Keratinocyte (primary cell): ENCODE measurements at places on chromosomes 4 and X. TPM values are rescaled to one million over a fixed set of nuclear protein-coding genes. Genes with fewer than 3 reads are reported as not detected.

- H3K4me1 ChIP-seq = no peaks in the 10 kb centered on the region
- H3K27ac ChIP-seq = no peak overlapping the region
- DNase-seq = no peak
- H3K27me3 ChIP-seq = peaks cover 33% of the 10 kb centered on the region
- H3K36me3 ChIP-seq = no peaks in the 10 kb centered on the region
- peak overlapping the region; percentile 7 for H3K4me3 ChIP-seq
These were observed 564 bp downstream of the FAM149A start for GRCh38 chr4:186104890-186105646.

GRCh38 chr4:179097741-179098140 is 1655.5 kb upstream of the AGA start:
- no peaks in the 10 kb centered on the region for H3K4me1 ChIP-seq
- no peak for DNase-seq
- no peaks in the 10 kb centered on the region for H3K36me3 ChIP-seq
- H3K27ac ChIP-seq = no peak overlapping the region

DNA sequence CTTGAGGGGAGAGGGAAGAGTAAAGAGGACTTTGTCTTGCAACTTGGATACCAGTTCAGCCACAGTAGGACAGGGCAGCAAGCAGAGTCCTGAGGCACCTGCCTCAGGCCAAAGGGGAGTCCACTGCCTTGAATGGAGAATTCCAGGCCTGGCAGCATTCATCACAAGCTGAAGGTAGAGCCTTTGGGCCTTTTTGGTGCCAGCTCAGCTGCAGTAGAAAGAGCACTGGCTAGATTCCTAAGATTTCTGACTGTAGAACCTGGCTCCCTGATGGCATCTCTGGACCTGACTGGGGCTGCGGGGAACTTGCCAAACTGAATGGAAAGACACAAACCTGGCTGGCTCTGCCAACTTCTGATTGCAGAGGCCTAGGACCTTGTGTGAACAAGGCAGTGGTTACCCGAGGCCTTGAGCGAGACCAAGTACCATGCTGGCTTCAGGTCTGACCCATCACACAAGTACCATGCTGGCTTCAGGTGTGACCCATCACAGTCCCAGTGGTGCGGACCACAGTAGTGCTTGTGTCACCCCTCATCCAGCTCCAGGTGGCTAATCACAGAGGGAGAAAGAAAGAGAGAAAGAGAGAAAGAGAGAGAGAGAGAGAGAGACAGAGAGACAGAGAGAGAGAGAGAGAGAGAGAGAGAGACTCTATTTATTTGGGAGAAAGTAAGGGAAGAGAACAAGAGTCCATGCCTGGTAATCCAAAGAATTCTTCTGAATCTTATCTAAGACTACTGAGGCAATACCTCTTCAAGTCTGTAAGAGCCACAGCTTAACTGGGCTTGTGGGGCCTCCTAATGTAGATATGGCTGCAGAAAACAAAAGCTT is 137.6 kb upstream of the SPIN4 start:
- H3K4me3 ChIP-seq = no peak overlapping the region
- H3K4me1 ChIP-seq = no peaks in the 10 kb centered on the region
- H3K36me3 ChIP-seq = no peaks in the 10 kb centered on the region
- no peak for DNase-seq
- H3K27me3 ChIP-seq = no peaks in the 10 kb centered on the region
- no peak overlapping the region for H3K27ac ChIP-seq

DNA sequence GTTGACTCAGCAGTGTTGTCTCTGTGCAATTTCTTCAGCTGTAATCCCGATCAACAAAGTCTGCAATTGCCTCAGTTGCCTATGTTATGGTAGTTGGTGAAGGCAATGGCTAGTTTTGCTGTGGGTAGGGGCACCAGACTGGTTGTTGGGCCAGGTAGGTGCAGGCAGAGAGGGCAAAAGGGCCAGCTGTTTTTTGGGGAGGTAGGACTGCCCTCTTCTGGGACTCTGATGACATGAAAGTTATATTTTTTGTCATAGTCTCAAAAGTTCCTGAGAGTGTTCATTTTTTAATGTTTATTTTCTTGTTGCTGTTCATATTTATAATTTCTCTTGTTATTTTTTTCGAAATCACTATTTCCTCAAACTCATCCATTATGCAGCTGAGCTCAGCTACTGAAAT is 25.1 kb downstream of the DCAF12L2 start:
- H3K4me1 ChIP-seq = no peaks in the 10 kb centered on the region
- H3K36me3 ChIP-seq = no peaks in the 10 kb centered on the region
- H3K27ac ChIP-seq = no peak overlapping the region
- no peak overlapping the region for H3K4me3 ChIP-seq
- no peak for DNase-seq
- no peaks in the 10 kb centered on the region for H3K27me3 ChIP-seq

DNA sequence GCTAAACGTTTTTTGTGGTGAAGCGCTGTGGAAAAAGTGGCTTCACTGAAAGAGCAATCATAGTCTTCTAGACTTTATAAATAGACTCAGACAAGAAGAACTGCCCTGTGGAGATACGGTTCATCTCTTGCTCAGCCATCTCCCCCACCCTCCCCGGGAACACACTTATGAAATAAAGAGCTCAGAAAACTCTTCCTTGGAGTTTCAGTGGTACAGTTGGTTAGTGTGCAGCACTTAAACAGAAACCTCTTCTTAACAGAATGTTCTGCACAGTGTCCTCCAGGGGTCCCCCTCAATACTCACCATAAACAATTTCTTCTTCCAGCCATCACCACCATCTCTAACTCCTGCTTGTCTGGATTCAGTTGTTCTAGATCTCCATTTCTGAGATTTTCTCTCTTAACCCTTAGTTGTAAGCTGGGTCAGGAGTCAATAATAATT is 313.0 kb downstream of the ARHGAP10 start:
- no peak for DNase-seq
- no peak overlapping the region for H3K4me3 ChIP-seq
- H3K27me3 ChIP-seq = no peaks in the 10 kb centered on the region
- H3K4me1 ChIP-seq = no peaks in the 10 kb centered on the region
- no peak overlapping the region for H3K27ac ChIP-seq

DNA sequence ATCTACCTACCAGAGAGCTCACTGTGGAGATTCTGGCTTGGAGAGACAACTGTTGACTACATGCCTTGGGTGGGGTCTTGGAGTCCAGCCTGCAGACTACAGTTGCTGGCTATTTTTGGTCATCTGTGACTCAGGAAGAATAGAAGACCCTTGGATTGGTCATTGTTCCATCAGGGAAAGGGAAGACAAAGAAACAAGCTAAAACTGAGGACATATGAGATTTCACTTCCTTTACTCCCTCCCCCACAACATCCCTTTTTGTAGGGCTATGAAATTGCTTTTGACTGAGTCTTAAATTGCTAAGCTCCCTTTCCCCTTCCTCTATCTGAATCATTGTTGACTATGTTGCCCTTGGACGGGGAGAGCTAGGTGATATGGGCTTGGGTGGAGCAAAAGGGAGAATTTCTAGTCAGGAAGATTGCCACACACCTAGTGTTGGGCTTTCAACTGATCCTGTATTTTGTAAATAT is 11.7 kb downstream of the MSN start:
- H3K27me3 ChIP-seq = no peaks in the 10 kb centered on the region
- no peak for DNase-seq
- peaks cover 25% of the 10 kb centered on the region for H3K4me1 ChIP-seq
- H3K27ac ChIP-seq = peak overlapping the region; percentile 52

OGT gene
- polyA plus RNA-seq = 58.7 to 155 TPM (median 136 TPM) in 3 replicates
